ENCODE measurements at places on chromosomes 6 and 20. TPM values are rescaled to one million over a fixed set of nuclear protein-coding genes. Genes with fewer than 3 reads are reported as not detected.

DNA sequence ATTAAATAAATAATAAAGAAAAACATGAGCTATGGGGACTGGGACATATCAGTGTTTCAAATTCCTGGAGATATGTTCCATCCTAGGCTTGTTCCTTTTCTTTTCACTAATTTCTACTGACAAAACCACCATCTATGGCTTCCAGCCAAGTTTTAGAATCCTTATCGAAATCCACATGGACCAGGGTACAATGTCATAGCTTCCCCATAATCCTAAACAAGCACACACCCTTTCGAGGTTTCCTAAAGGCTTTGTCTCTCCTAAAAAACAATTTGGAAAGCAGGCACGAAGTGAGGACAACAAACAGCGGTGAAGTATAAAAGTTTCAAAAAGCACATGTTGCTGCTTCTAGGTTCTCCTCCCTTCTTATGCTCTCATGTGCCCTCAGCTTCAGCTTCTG, 13.3 kb upstream of the DST start:
- no peak for DNase-seq

Gene GSTA3
- total RNA-seq, result not detected

GRCh38 chr20:36392989-36393388, 86.8 kb downstream of the DLGAP4 start:
- no peak for DNase-seq

Gene C6orf163
- 6.1 TPM for total RNA-seq

Gene HDGFL1
- not detected for total RNA-seq

DNA sequence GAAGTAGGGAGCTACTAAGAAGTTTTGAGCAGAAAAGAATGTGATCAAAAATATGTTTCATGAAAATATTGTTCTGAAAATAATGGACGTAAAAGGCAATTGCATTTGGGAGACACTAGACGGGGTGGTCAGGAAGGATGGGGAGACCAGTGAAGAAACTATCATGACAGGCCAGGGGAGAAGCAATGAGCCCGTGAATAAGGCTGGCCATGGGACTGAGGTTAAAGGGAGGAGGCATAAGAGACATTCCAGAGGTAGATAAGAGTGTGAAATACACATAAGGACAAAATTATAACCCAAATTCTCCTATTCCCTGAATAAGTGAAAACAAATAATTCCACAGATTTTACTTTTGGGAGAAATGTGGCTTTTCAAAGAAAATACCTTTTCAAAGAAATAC, 51.7 kb downstream of the MARCKS start:
- DNase-seq, result no peak

Gene KIAA1755
- total RNA-seq, result 3.5 TPM

All from spleen (tissue), 13 donors.